Hematopoietic multipotent progenitor cell treated with erythropoietin and hydrocortisone succinate and interleukin-3 and kit ligand, for 4 days (in vitro differentiated cells): ENCODE measurements at places on chromosomes 1 and 21.
A peak's percentile ranks its signal among the peaks of the same experiment; 100 is the strongest.

GRCh38 chr1:244242446-244242845, 191.4 kb downstream of the ZBTB18 start:
- DNase-seq = no peak

DNA sequence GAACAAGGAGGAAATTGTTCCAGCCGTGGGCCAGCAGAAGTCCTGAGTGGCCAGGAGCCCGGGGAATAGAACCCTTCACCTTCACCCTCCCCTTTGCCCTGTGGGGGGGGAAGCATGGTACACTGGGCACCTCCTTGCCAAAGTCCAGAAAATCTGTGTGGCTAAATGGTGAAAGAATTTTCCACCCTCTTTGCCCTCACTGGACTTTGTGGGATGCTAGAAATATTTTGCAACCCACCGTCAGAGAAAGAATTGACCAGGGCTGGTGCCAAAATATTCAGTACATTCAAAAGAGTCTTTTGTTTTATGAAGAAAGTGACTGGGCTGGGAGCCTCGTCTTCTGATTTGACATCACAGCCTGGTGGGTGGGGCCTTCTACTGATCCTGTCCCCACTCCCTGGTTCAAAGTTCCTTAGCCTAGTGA, 14.6 kb downstream of the NFASC start:
- DNase-seq = no peak

GRCh38 chr1:21603177-21604138, 65.7 kb downstream of the RAP1GAP start:
- no peak for DNase-seq

DNA sequence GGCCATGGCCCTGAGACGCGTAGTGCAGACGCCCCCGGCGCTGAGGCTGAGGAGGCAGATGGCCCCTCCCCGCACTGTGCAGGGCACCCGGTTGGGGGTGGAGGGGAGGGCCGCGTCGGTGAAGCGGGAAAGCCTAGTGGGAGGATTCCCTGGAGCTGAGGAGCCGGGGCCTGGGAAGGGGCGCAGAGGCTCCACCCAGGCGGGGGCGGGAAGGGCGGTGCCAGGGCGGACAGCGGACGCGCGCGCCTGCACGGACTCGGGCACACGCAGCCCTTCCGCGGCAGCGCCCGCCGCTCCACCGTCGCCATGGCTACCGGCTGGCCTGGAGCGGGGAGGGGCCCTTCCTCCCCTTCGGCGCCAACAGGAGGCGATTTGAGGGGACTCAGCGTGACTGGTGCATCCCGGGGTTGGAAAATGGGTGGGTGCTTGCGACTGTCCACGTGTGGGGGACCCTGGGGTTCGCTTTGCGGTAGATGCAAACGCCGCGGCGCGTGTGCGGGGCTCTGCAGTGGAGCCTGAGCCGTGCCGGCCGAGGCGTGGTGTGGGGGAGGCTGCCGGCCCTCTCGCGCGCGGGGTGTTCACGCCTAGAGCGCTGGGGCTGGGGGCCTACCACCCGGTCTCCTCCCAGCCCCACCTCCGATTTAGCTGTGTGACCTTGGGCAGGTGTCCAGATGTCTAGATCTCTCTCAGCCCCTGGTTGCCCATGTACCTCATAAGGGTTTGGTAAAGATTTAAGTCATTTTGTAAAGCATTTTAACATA, 35.1 kb downstream of the PTPRF start:
- peak; percentile 72 for DNase-seq

DNA sequence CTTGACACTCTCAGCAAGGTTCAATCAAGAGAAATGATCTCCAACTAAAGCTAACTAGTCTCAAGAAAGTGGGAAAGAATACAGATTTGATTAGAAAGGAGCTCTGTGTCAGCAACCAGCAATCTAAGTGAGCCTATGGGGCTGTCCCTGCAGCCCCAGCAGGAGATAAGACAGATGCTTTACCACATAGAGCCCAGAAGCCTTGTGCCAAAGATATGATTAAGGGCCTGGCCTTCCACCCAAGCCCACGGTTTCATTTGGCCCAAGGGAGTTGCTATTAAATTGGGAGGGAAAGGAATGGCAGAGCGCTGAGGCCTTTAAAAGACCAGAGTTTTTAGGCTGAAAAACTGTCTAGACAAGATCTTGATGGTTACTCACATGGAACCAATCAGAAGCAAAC, 74.8 kb downstream of the HLCS start:
- peak; percentile 87 for DNase-seq

- no peak for DNase-seq
Observed at GRCh38 chr1:216054600-216054999, 368.6 kb downstream of the USH2A start.

GRCh38 chr1:61102041-61102440, 19.7 kb downstream of the NFIA start:
- no peak for DNase-seq

GRCh38 chr1:31667065-31667785, 22.5 kb upstream of the PEF1 start:
- DNase-seq = no peak

DNA sequence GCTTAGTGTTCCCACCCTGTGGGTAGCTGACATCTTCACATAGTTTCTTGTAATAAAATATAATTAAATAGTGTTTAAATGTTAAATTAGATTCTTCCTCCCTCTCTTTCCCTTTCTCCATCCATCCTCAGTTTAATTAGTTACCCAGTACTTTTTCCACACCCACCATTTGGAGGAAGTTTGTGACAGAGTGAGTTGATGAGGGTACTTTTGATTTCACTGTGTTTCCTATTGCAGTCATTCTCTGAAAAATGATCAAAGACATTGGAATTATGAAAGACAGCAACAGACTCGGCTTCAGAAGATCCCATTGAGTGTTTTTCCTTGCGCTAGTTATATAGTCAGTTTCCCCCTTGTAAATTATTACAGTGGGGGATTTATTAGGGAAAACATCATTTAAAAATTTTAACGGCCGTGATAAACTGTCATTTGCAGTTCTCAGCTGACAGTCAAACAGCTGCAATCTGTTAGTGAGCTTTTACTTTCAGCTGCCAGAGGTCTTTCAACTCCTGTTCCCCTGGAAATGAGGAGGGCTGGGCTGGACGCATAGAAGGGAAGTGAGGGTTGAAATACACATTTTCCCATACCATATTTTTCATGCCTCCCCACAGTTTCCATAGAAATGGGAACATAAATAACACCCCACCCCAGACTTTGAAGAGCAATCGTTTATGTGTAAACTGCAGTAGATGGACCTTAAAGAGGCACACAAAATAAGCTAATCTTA, 61.3 kb upstream of the CACYBP start:
- DNase-seq = peak; percentile 32

GRCh38 chr1:76832521-76832920, 34.8 kb upstream of the ST6GALNAC5 start:
- no peak for DNase-seq

GRCh38 chr1:244557565-244557964, 95.4 kb upstream of the DESI2 start:
- no peak for DNase-seq

DNA sequence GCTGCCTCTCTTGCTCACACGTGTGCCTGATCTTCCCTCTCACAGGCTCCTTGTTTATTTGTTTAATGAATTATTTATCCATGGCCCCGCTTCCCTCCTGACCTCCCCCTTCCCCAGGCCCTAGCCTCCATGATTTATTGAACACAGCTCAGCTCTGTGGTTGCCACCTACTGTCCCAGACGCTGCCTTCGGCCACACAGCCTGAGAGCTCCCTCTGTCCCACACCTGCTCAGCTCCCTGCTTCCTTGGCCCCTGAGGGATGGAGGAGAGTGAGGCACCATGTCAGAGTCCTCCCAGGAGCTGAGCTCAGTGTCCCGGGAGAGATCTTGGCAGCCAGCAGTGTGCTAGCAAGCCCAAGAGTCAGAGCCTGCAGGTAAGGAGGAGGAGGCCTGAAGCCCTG, 3.1 kb upstream of the EFNA3 start:
- no peak for DNase-seq

- no peak for DNase-seq
Observed at GRCh38 chr1:24254783-24255182, 64.4 kb upstream of the GRHL3 start.

DNA sequence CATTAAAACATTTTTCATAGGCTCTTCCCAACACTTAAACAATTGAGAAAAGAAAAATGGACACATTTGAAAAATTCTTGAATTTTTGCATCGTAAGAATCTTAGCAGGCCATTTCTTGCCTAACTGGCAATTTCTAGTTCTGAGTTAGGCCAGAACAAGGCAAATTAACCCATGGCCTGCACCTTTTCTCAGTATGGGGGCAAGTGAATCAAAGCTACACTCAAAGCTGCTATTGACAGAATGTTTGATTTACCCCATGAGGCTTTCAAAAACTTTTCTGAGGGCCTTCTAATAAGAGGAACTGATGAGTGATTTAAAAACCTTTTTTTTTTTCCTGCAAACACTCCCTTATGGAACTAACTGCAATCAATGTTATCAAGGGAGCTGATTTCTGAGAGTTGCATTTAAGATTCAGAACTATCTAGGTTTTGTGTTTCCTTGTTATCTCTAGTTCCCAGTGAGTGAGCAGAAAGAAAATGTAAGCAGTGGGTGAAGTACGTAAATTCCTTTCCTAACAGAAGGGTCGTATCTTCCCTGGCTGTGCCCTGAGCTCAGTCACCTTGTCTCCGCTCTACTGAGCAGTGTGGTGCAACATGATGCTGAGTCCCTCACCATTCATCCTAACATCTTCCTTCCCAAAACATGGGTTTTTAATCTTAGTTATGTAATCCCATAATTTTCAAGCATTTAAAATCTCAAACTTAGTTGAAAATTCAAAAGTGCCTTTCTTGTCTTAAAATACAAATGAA, 353.7 kb downstream of the DPYD start:
- DNase-seq = no peak

DNA sequence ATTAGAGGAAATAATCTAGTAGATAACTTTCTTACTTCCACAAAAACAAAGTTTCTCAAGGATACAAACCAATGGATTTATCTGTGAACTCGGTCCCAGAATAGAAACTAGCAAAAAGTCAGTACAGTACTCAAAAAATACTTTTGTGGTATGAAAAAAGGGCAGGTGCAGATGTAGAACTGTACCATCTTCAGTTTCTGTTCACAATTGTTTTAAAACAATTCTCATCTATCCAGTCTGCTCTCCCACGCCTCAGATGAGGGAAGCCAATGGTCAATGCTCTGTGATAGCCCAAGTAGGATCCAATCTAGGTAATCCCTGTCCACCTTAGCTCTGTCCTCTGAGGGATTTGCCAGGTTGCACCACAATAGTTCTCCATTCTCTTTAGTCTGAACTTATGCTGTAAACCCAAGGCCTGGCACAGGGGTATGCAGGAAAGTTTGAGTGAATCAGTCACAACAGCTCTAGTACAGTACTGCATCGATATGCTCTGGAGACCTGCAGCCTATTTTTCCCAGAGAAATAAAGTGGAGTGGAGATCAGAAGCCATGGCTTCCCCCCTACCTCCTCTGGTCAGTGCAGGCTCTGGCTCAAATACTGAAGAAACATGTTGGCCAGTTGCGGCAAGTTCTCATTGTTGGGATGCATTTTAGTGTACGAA, 1.4 kb downstream of the KTI12 start:
- DNase-seq = peak; percentile 15

GRCh38 chr1:31934706-31935629, 3.2 kb downstream of the PTP4A2 start:
- no peak for DNase-seq

- DNase-seq = peak; percentile 83
Observed at GRCh38 chr1:157496121-157496526, 56.2 kb downstream of the FCRL5 start.

GRCh38 chr1:94411237-94411636, 7.0 kb upstream of the ABCD3 start:
- peak; percentile 31 for DNase-seq

GRCh38 chr1:116725798-116726197, 28.4 kb upstream of the CD2 start:
- no peak for DNase-seq

- DNase-seq = no peak
Observed at GRCh38 chr1:163509114-163509513, 187.4 kb downstream of the NUF2 start.

GRCh38 chr1:245158913-245159312, 4.1 kb downstream of the KIF26B start:
- no peak for DNase-seq

GRCh38 chr1:89407360-89407759, 43.5 kb downstream of the GBP6 start:
- DNase-seq = peak; percentile 30

DNA sequence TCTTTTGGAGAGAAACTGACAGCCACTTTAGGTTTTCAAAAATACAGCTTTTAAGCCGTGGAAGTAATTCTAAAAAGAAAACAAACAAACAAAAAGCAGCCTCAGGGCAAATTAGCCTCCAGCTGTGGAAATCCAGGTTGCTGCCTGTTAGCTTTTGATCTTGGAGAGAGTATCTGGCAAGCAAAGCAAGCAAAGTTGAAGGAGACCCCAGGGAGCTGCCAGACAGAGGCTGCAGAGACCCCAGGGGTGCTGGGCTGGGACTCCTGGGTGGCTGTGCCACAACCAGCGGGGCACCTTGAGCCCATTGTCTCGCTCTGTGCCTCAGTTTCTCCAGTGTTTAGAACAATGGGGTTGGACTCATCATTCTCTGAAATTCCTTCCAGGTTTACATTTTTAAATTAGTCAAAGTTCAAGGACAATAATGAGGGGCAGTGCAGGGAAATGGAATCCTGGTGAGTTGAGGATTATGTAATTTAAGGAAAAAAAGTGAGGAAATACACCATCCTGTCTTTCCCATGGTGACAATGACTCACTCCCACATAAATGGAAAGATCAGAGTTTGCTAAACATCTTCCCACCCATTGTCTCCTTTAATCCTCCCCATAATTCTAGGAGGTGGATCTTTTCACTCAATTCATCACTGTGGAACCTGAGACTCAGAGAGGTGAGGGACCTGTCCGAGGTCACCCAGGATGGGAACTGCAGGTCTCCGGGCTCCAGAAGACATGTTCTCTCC, 480.5 kb downstream of the MATN1 start:
- DNase-seq = no peak

- DNase-seq = peak; percentile 49
Observed at GRCh38 chr1:54220004-54220811, 20.2 kb downstream of the MRPL37 start.

DNA sequence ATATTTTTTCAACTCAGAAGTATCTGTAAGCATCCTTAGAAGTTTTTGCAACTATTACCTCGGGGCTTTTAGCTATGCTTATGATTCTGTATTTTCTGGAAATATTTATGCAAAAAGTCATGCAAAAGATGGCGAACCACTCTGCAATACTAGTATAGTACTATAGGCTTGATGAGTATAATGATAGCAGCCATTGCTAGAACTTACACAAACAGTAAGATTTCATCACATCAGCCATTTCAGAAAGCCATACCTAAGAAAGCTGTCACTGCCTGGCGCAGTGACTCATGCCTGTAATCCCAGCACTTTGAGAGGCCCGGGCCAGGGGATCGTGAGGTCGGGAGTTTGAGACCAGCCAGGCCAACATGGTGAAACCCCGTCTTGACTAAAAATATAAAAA, 227.1 kb downstream of the LRRC7 start:
- DNase-seq = no peak

- peak; percentile 50 for DNase-seq
Observed at GRCh38 chr1:1309251-1310108, 1.1 kb downstream of the PUSL1 start.

GRCh38 chr1:210687582-210688279, 359.0 kb downstream of the HHAT start:
- no peak for DNase-seq
